ENCODE measurements at places on chromosomes 2 and 18.

GRCh38 chr2:225074366-225074765, 32.1 kb upstream of the DOCK10 start:
- H3K4me1 ChIP-seq: no peaks in the 10 kb centered on the region
- no peaks in the 10 kb centered on the region for H3K36me3 ChIP-seq
- H3K4me3 ChIP-seq: no peak overlapping the region
- H3K27ac ChIP-seq: no peak overlapping the region

GRCh38 chr2:8247905-8248622, 433.8 kb upstream of the ID2 start:
- H3K4me3 ChIP-seq: no peak overlapping the region
- no peaks in the 10 kb centered on the region for H3K36me3 ChIP-seq
- H3K27ac ChIP-seq: peak overlapping the region; percentile 91
- H3K4me1 ChIP-seq: peaks cover 3% of the 10 kb centered on the region
- H3K27me3 ChIP-seq: no peaks in the 10 kb centered on the region

DNA sequence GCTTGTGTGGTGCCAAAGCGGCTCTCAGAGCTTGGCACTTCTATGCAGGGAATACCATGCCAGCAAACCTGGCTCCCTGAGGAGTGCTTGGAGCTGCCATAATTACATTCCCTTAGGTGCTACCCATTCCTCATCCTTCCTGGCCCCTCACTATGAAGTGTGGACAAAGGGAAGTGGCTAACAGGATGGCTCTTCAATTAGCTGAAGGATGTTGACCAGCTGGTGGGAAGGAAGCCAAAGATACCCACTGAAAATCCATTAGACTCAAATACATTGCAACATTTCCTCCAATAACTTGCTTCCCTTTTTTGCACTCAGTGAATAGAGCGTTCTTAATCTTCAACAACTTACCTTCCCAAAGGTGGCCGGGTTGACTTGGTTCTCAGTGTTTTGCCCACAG, 8.5 kb downstream of the RFX8 start:
- H3K27ac ChIP-seq: no peak overlapping the region
- no peaks in the 10 kb centered on the region for H3K27me3 ChIP-seq
- no peaks in the 10 kb centered on the region for H3K4me1 ChIP-seq

GRCh38 chr18:79585395-79586370, 93.9 kb upstream of the CTDP1 start:
- no peak overlapping the region for H3K27ac ChIP-seq
- H3K4me1 ChIP-seq: no peaks in the 10 kb centered on the region
- DNase-seq: peak; percentile 43
- H3K4me3 ChIP-seq: no peak overlapping the region
- H3K36me3 ChIP-seq: no peaks in the 10 kb centered on the region

DNA sequence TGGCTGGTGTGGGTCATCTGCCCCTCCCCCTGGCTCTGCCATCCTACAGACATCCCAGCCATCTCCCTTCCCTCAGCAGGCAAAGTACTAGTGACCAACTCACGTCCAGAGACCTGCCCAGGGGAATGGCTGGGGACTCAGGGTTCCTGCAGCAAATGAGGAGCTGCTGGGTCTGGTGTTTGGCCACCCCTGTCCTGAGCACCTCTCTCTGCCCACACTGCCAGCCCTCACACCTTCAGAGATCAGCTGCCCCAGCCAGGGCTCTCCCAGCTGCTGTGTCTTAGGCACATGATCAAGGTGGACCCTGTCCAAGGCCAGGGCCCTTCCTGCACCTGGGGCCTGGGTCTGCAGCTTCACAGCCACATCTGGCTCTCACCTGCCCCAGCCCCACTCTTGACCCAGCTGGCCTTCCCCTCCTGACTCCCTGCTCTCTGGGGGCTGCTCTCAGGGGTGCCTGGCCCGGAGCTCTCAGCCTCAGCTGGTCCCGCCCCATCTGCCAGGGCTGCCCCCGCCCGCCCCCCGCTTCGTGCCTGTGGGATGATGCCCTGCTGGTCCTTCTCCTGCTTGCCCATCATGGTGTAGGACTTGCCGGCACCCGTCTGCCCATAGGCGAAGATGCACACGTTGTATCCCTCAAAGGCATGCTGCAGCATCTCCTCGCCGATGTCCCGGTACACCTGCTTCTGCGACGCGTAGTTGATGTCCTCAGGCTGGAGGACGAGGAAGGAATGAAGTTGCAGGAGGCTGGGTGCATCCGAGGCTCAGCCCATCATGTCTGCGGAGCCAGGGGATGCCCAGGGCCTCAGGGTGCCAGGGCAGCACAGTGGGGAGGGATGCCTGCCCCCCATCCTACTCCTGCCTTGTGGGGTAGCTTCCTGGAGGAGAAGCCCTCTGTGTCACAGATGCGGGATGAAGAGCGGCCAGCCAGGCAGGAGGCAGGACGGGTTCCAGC, 32.2 kb downstream of the KIF1A start:
- no peak overlapping the region for H3K27ac ChIP-seq
- no peaks in the 10 kb centered on the region for H3K27me3 ChIP-seq
- DNase-seq: peak; percentile 26
- no peak overlapping the region for H3K4me3 ChIP-seq
- H3K4me1 ChIP-seq: no peaks in the 10 kb centered on the region

GRCh38 chr18:6876641-6877041, 147.1 kb downstream of the ARHGAP28 start:
- DNase-seq: no peak
- H3K4me3 ChIP-seq: no peak overlapping the region
- H3K27ac ChIP-seq: no peak overlapping the region
- H3K36me3 ChIP-seq: no peaks in the 10 kb centered on the region
- no peaks in the 10 kb centered on the region for H3K4me1 ChIP-seq
- H3K27me3 ChIP-seq: no peaks in the 10 kb centered on the region

GRCh38 chr2:9897846-9898245, 53.6 kb upstream of the GRHL1 start:
- H3K4me3 ChIP-seq: no peak overlapping the region
- H3K36me3 ChIP-seq: no peaks in the 10 kb centered on the region
- H3K27ac ChIP-seq: no peak overlapping the region
- DNase-seq: no peak
- peaks cover 3% of the 10 kb centered on the region for H3K4me1 ChIP-seq

- peaks cover 2% of the 10 kb centered on the region for H3K27me3 ChIP-seq
- H3K36me3 ChIP-seq: no peaks in the 10 kb centered on the region
- H3K4me3 ChIP-seq: no peak overlapping the region
- no peak overlapping the region for H3K27ac ChIP-seq
Measured at GRCh38 chr2:46435353-46435752, 44.0 kb upstream of the TMEM247 start.

GRCh38 chr2:227597036-227597435, 1.7 kb upstream of the SCYGR2 start:
- DNase-seq: no peak
- no peaks in the 10 kb centered on the region for H3K36me3 ChIP-seq
- no peaks in the 10 kb centered on the region for H3K27me3 ChIP-seq
- no peaks in the 10 kb centered on the region for H3K4me1 ChIP-seq

DNA sequence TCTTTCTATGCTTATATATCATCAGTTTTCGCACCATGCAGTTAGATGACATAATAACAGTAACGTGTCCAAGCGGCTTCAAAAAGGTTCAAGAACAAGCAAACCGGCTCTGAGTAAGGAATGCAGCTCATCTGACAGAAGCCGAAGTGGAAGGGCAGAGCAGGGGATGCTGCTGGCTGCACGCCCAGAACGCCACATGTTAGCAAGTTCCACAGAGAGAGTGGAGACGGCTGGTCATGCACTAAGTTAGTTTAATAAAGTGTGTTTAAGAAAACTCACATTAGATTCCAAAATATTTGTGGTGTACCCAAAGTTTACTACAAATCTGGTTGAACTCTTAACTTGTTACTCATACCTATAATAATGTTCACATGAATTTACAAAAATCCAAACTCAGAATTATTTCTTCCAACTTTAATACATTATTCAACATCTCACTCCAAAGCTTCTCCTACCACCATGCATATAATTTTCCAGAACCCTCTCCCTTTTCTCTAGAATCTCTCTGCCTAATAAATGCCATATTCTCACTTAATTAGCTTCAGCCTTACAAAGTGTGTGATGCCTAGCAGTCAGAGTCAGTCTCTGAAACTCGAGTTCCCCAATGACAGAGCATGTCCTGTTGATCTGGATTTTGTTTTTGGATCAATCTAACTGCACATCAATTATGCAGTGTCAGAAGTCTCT, 170.0 kb downstream of the DNAH7 start:
- no peaks in the 10 kb centered on the region for H3K27me3 ChIP-seq
- DNase-seq: peak; percentile 78
- H3K4me1 ChIP-seq: no peaks in the 10 kb centered on the region
- H3K36me3 ChIP-seq: no peaks in the 10 kb centered on the region
- H3K4me3 ChIP-seq: no peak overlapping the region
- no peak overlapping the region for H3K27ac ChIP-seq

DNA sequence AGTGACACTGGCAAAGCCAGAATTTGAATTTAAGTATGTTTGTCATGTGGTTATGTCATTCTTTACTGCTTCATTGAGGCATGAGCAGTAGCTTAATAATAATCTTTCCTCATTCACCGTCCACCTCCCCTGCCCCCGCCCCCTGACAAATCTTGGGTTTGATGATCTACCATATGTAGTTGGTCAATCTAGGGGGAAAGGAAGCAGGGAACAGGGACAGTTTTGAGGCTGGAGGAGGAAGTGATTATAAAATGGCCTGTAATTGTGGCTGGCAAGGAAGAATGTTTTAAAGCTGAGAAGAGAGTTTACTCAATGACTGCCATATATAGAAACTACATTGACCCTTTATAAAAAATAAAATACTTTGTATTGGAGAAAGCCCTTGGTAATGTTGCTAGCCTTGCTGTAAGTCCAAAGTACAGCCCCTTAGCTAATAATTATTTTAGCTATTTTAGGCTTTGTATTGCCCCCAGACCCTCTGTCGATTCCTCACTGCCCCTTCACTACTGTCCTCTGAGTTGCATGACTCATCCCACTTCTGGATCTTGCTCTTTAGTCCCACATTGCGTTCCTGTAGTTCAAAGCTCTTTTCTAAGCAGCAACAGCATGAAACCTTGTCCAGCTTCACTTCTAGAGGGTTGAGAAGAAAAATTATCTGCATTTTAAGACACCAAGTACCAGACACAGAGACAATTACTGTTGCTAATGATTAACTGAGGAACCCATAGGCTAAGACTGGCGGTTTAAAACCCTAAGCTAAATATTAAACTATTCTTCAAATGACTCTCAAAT, 38.4 kb downstream of the PELI1 start:
- no peaks in the 10 kb centered on the region for H3K27me3 ChIP-seq
- H3K4me3 ChIP-seq: no peak overlapping the region
- H3K36me3 ChIP-seq: peaks cover 2% of the 10 kb centered on the region
- H3K4me1 ChIP-seq: peaks cover 2% of the 10 kb centered on the region

DNA sequence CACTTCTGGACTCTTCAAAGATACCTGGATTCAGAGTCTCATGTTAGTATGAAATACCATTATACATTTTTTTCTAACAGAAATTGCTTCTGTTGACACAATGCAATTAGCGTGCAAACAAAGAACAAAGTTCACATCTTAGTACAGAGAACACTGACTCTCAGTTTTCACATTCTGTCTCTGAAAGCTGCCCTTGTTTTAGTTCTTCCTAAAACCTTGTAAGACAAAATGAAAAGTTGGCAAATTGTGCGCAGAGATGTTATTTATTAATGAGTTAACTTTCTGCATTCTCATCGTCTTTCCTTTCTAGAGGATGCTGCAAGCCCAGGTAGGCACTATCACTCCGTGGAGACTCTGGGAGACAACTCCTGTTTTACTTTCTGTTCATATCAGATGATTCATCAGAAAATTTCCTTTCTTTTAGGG, 377.3 kb upstream of the POU3F3 start:
- H3K27ac ChIP-seq: no peak overlapping the region
- H3K36me3 ChIP-seq: no peaks in the 10 kb centered on the region
- H3K27me3 ChIP-seq: no peaks in the 10 kb centered on the region
- H3K4me3 ChIP-seq: no peak overlapping the region
- no peak for DNase-seq

GRCh38 chr2:171346723-171347557, 86.8 kb downstream of the METTL8 start:
- H3K4me1 ChIP-seq: peaks cover 5% of the 10 kb centered on the region
- peak overlapping the region; percentile 22 for H3K27ac ChIP-seq
- DNase-seq: no peak
- no peaks in the 10 kb centered on the region for H3K36me3 ChIP-seq
- H3K27me3 ChIP-seq: no peaks in the 10 kb centered on the region
- H3K4me3 ChIP-seq: no peak overlapping the region

DNA sequence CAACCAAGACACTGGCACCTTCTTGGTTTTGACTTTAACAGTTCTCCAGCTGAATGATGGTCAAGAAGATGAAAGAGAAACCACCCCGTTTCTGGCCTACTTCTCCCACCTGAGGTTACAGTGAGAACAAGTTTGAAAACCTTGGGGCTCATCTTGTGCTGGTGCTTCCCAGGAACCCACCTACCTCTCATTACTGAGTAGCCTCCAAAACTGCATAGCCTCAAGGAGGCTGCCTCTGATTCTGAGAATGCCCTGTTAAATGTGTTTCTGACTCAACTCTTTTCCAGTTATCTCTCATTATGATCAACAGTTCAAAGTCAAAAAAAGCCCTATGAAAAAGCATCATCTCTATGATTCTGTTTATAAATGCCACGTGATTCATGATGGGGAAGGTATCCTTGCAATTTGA, 121.9 kb downstream of the CACNB4 start:
- H3K27ac ChIP-seq: no peak overlapping the region
- DNase-seq: no peak
- no peaks in the 10 kb centered on the region for H3K4me1 ChIP-seq
- no peak overlapping the region for H3K4me3 ChIP-seq

DNA sequence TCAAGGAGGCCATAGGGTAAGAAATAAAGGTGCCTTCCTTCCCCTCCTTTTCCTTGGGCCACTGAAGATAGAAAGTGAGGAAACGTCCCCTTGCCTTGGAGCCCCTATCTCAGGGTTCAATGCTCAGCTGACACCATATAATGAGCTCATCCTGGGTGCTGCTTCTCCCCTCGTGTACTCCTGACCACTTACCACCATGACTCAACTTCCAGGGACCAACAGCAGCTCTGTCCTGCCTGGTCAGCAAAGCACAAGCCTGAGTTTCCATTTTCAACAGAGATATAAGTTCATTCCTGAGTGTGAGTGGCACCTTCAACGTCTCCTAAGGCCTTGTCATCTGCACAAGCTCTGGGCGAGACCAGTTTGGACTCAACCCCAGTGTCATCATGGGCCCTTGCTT, 151.2 kb downstream of the CAPN13 start:
- no peaks in the 10 kb centered on the region for H3K4me1 ChIP-seq
- H3K4me3 ChIP-seq: no peak overlapping the region
- H3K27ac ChIP-seq: no peak overlapping the region
- H3K27me3 ChIP-seq: no peaks in the 10 kb centered on the region
- no peaks in the 10 kb centered on the region for H3K36me3 ChIP-seq

DNA sequence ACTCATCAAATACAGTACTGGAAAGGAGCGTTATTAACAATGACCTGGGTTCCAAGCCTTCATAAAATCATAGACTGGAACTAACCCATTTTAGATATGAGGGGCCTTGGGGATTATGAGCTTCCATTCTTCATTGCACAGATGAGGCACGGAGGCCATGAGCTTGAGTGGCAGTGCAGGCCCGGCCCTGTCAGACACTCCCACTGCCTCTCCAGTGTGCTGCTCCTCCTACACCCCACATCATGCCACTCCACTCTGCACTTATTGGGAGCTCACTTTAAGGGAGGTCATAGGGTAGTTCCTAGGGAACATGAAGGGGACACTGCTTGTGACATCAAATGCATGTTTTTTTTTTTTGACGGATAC, 77.9 kb downstream of the TSN start:
- no peaks in the 10 kb centered on the region for H3K27me3 ChIP-seq
- H3K4me3 ChIP-seq: no peak overlapping the region
- H3K4me1 ChIP-seq: no peaks in the 10 kb centered on the region
- no peak for DNase-seq
- no peaks in the 10 kb centered on the region for H3K36me3 ChIP-seq
